ENCODE measurements at places on chromosomes 4 and X.

DNA sequence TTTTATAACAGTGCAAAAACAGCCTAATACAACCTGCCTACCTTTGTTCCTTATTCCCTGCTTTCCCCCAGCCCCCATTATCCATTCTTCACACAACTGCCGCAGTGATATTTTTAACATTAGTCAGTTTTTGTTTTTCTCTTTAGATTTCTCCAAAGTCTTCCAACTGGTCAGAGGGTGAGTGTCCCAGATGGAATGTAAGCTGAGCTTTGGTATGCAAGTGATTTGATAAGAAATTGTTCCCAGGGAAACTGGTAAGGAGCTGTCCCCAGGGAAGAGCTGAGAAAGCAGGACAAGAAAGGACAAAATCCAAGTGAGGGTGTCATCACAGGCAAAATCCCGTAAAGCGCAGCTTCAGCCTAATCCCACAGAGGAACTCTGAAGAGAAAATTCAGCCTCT lies 475.5 kb upstream of the ADGRL3 start:
- DNase-seq, result no peak

GRCh38 chr4:103150677-103151076 lies 47.5 kb downstream of the CENPE start:
- no peak for DNase-seq

- DNase-seq, result no peak
Measured at GRCh38 chr4:82423245-82424054, 6.8 kb downstream of the HNRNPDL start.

GRCh38 chrX:136635235-136635634 lies 12.7 kb upstream of the CD40LG start:
- DNase-seq, result no peak

DNA sequence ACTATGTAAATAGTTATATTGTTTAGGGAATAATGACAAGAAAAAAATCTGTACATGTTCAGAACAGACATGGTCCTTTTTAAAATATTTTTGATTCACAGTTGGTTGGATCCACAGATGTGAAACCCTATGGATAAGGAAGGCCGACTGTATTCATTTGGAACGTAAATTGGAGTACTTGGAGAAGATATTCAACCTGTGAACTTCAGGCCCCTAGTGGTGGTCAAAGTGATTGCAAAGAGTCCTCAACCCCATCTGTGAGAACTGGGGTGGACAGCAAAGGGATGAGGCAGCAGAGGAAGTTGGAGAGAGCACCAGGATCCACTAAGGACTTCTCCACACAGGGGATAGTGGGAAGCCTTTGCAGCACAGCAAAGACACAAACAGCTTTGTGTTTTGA lies 6.2 kb upstream of the CXCL13 start:
- DNase-seq, result no peak
